Non-pigmented ciliary epithelial cell (primary cell): ENCODE measurements at places on chromosomes 16 and 17.

DNA sequence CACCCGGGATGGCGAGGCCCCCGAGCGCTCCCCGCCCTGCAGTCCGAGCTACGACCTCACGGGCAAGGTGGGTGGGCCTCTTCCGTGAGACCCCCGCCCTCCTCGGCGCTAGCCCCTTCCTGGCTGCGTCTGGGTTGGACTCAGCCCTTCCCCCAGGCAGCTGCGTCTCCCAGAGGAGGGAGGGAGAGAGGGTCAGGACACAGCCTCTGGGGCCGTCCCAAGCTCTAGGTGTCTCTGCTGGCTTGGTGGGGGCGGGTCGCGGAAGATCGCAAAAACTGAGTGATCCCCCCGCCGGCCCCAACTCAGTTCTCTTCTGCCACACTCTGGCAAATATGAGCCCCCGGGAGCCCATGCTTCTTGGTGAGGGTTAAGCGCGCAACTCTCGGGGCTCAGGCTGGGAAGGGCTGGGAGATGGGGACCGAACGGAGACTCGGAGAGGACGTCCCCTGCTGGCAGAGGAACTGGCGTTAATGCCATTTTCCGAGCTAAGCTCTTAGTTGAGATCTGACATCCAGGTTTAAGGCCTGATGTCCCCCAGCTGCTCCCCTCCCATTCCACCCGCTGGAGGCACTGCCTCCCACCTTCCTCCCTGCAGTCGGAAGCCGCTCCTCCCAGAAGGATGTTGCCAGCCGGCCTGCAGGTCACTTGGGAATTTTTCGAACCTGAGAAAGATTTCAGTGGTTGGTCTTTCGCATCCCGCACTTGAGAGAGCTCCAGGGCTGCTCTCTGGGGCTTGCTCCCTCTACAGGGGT lies 419 bp downstream of the RAB37 start:
- no peak for DNase-seq

GRCh38 chr17:68102318-68102758 lies 66.8 kb downstream of the KPNA2 start:
- DNase-seq = no peak

DNA sequence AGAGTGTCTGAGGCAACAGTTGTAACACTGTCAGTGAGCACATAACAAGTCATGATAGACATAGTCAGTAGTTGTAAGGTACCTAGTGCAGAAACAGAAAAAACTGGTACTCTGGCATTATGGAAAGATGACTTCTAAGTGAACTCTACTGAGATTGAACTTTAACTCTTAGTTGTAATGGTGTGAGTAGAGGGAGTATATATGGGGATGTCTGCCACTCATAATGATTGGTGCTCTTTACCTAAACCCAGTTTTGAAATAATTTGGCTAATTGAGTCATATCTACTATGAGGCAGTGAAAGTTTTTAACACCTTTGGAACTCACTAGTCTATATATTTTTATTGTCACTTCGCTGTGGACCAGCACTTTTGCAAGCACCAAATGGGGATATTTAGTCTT lies 6.6 kb downstream of the NLK start:
- no peak for DNase-seq

- no peak for DNase-seq
Observed at GRCh38 chr16:55605754-55606336, 39.4 kb downstream of the CAPNS2 start.

- DNase-seq = no peak
Observed at GRCh38 chr16:54288030-54288834, 1.6 kb upstream of the IRX3 start.

DNA sequence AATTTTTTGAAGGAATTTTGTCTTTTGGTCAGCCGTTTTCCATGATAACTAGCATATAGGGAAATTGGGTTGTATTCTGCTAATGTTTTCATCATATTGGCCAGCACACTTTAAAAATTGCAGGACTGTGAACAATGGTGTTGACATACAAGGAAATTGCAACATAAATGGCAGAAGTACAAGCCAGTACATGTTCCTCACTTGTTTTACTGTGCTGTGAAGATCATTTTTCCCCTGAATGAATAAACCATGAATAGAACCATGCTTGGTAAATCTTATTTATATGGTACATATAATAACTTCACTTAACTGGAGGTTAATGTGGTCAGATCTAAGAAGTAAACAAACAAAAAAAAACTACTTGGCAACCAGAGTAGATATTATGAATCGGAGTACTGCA lies 22.8 kb downstream of the OMG start:
- DNase-seq = no peak

GRCh38 chr17:728911-729310 lies 3.5 kb upstream of the TLCD3A start:
- no peak for DNase-seq

GRCh38 chr17:81070541-81071246 lies 35.7 kb downstream of the BAIAP2 start:
- no peak for DNase-seq

DNA sequence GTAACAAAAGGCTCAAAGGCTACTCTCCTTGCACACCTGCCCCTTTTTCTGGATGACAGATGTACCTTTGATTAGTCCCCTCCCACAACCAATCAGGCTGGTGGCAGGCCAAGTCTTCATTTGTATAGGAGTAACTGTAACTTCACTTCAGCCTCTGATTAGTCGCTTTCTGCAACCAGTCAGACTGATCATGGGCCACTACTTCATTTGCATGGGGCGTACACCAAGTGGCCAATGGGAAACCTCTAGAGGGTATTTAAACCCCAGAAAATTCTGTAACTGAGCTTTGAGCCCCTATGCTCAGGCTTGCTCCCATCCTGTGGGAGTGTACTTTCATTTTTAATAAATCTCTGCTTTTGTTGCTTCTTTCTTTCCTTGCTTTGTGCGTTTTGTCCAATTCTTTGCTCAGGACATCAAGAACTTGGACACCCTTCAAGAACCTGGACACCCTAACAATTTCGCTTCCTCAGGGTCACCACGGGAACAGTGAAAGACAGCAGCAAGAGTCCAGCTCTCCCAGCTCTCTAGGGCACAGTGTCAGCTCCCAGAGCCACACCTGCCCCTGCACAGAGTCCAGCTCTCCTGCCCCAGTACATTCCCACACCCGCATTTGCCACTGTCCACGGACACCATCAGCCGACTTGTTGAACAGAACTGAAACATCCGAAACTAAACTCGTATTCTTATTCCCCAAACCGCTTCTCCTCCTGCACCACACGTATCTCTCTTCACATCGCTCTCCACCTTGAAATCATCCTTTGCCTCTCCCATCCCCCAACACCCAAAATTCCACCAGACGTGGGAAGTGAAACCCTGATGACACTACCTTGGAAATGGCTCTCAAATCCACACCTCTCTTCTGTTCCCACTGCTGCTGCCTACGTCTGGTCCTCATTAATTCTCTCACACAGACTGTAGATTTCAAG lies 53.4 kb downstream of the ABCC12 start:
- no peak for DNase-seq

DNA sequence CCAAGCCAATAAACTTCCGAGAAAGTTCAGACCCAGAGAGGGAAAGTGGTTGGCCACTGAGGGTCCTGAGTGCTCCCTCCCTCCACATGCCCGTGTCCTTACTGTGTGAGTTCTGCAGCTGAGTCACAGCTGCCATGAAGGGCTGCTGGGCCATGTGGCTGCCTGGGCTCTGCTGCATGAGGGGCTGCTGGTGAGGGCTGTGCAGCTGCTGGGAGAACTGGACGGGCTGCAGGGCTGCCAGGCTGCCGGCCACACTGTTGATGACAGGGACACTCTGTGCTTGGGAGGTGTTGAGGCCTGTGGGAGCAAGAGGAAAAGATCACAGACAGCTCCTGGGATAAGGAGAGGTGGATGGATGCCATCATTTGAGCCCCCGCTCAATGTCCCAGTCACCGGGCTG lies 44.0 kb downstream of the HNF1B start:
- no peak for DNase-seq

DNA sequence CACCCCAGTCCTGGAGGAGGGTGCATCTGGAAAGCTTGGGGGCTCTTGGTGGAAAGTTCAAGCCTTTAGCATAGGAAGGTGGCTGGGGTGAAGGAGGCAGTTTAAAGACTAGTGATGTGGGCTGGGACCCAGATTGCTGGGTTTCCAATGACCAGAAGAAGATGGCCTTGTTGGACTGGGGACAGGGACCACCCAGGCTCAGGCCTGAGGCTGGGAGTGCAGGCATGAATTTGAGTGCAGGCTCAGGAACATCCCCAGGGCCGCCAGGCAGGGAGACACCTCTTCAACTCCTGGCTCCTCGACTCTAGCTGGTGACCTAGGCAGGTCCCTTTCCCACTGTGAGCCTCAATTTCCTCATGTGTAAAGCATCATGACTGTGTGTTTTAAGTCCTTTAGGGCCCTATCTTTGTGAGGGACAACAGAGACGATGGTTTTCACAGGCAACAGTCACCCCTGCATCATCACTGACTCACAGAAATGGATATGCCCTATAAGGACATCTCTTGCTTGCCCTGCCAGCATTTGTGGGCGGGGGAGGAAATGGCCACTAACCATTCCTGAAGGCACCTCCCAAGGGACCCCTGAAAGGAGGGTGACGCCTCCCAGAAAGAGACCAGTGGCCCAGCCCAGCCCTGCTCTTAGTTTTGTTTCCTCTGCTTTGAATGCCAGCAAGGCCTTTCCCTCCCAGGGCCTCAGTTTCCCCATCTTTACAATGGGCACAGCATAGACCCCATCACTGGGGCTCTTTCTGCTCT lies 11.1 kb downstream of the NLRC5 start:
- peak; percentile 82 for DNase-seq

GRCh38 chr17:38403491-38403890 lies 24.8 kb upstream of the ARHGAP23 start:
- no peak for DNase-seq

DNA sequence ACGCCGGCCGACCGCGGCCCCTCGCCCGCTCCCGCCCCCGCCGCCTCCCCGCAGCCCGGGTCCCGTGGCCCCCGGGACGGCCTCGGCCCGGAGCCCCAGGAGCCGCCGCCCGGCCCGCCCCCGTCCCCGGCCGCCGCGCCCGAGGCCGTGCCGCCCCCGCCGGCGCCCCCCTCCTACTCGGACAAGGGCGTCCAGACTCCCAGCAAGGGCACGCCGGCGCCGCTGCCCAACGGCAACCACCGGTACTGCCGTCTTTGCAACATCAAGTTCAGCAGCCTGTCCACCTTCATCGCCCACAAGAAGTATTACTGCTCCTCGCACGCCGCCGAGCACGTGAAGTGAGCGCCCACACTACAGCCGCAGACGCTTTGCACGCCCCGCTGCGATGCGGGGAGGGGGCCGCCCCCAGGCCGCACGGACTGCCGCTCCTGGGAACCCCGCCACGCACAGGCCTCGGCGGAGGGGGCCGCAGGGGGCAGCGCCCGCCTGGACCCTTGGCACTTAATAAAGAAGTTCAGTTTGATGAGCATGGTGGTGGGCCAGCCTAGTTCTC lies 35.5 kb upstream of the ZC3H18 start:
- no peak for DNase-seq

GRCh38 chr16:78163772-78164670 lies 64.6 kb downstream of the WWOX start:
- no peak for DNase-seq

- no peak for DNase-seq
Observed at GRCh38 chr16:89905511-89906139, 13.0 kb upstream of the MC1R start.

DNA sequence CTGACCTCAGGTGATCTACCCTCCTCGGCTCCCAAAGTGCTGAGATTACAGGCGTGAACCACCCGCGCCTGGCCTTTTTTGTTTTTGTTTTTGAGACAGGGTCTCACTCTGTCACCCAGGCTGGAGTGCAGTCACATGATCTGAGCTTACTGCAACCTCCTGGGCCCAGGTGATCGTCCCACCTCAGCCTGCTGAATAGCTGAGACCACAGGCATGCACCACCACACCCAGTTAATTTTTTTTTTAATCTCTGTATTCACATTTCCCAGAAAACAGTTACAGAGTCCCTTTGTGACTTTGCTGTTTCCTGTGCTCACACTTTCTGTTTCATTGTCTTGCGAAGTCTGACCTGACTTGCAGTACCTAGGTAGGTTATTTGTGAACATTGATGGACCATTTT lies 2.7 kb downstream of the CLUAP1 start:
- no peak for DNase-seq

GRCh38 chr17:78609191-78609641 lies 32.0 kb upstream of the DNAH17 start:
- DNase-seq = no peak

DNA sequence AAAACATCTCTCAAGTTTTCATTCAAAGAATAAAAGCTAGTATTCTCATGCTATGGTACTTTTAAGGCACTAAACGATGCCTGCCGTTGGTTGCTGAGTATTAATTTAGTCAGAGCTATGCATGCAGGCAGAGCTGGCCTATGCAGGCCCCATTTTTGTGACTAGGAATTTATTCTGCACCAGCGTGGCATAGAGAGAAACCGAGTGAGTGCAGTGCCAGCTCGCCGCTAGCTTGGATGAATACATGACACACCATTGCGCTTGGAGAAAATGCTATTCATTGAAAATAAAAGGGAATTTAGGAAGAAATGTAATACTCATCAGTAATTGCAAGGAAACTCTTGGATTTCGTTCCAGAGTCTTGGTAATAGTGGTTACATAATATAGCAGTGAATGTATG lies 231.6 kb upstream of the RBFOX1 start:
- no peak for DNase-seq

DNA sequence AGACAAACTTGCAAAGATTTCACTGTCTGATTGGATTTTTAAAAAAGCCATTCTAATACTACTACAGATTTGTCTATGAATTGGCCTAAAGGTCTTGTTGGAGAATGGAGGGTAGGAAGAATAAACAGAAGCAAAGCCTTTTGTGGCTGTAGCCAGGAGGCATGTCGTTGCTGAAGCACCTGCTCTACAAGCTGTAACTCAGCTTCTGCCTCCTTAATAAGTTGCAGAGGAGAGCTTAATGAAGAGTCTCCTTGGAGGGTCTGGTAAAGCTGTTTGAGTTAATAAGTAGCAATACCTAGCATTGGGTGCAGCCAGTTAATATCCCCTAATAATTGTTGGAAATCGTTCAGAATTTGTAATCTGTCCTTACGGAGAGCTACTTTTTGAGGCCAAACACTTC lies 10.0 kb upstream of the ZNF689 start:
- no peak for DNase-seq

GRCh38 chr17:8445536-8445935 lies 9.9 kb downstream of the NDEL1 start:
- no peak for DNase-seq

DNA sequence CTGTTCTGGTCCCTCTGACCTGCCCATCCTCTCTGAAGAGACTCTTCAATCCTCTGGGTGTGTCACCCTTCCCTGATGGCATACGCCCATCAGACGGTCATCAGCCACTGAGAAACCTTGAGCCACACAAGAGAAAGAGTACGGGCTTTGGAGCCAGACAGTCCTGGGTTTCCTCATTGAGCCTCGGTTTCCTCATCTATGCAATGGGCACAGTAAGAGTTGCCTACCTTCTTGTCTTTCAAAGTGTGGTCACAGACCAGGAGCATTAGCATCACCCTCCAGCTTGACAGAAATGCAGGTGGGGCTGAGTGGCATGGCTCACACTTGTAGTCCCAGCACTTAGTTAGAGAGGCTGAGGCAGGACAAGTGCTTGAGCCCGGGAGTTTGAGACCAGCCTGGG lies 26.1 kb upstream of the MEAK7 start:
- DNase-seq = no peak

- no peak for DNase-seq
Observed at GRCh38 chr16:56747486-56748045, 17.6 kb downstream of the NUP93 start.

GRCh38 chr16:56647641-56648431 lies 3.9 kb upstream of the MT1B start:
- no peak for DNase-seq

GRCh38 chr17:50396261-50397110 lies 837 bp downstream of the LRRC59 start:
- DNase-seq = no peak
